ENCODE measurements at places on chromosomes 12 and 14.

DNA sequence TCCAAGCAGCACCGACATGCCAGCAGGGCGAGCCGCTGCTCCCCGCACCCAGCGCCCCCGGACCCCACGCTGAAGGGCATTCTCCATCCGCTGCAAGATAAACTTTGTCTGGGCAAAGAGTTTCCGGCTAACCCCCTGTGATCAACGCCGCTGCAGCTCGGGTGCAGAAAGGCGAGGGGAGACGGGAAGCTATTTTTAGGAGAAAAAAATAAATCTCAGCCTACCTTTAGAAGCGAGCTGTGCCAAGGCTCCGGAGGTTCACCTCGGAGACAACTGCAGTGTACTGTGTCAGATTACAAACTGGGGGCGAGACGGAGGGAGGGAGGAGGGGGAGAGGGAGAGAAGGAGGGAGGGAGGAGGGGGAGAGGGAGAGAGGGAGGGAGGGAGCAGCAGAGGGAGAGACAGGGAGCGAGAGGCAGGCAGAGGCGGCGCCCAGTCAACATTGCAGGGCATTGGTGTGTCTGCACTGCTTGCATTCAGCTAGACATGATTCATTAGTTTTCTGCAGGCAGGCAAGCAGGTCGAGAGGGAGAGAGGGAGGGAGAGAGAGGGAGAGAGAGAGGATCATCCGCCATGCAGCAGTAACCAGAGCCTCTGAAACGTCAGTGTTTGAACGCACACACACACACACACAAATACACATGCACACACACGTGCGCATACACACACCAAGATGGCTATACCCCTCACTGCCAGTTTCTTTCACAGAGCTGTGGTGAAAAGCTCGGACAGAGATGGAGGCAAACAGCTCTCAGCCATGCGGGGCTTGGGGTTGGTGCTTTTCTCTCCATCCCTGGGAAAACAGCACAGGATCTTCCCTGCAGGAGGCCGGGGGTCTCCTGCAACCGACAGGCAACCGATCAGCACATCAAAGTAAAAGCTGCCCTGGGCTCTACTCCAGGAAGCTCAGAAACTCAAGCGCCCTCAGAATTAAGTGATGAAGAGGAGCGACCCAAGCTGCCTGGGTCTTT is at the start of gene RIMBP2:
RIMBP2 (minus strand) TSS at position 302 of the 971 bp plus-strand sequence. CDS start 237,286 bp downstream, outside the sequence.
- no peak for DNase-seq

DNA sequence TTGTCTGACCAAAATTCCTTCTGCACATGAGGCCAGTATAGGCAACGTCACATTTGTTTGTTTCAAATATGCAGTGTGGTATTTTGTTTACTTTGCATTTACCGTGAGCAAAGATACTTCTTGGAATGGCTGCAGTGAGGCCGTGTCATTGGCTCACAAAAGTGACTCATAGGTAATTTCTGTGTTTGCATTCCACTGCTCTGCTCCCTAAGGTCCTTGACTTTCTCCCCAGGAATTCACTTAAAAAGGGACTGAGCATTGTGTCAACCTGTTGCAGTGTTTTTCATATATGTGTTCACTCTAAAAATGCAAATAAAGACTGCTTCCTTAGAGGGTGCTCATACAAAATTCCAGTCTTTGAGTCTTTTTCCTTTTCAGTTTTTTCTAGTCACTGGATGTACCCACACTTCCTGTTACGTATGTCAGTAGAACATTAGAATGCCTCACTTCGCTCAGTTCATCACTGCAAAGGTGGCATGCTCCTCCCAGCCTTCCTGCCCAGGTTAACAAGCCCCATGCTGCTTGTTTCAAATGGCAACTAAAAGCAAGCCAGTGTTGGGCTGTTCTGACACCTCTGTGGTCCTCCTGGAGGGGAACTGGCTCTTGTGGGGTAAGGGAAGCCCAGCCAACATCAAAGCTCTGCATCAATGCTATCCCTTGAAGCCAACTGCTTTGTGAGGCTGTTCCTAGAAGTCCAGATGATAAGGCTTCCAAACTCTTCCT is 9.1 kb downstream of the C12orf76 start:
- DNase-seq: peak; percentile 56

- DNase-seq: no peak
These were observed 124.5 kb downstream of the ESRRB start for GRCh38 chr14:76500480-76500879.

DNA sequence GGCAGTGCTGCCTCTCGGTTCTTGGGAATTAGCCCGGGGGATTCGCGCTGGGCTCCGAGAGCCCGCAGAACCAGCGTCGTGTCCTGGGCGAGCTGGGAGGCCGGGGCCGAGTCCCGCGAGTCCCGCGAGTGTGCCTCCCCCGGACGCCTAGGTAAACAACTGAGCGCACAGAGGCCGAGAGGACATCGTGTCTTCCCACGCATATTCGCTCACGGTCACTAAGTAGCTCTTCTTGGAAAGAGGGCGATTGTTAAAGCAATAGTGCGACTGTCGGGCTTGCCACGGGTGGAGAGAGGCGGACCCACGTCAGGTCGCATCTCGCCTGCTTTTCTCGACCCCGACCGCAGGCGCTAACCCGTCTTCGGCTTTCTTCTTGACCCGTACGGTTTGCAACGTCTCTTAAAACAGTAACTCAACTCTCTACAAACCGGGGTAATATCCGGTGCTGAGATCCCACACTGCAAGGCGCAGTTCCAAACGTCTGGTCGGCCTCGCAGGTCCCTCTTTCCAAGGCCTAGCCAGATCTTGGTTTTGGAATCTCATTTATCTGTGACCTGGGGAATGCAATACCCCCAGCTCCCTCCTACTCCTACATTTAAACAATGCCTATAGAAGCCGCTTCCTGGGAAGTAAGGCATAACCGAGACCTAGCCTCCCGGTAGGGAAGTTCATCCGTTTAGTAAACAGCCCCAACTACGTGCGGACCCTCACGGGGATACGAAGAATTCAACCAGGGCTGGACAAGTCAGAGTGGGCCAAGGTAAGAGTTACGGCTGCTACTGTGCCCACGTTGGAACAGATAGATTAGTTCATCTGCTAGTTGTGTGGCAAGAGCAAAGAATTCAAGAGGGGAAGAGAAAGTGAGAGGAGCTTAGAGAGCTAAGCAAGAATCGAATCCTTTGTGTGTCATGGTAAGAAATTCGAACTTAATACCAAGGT is 736 bp upstream of the PHLDA1 start:
- peak; percentile 55 for DNase-seq

DNA sequence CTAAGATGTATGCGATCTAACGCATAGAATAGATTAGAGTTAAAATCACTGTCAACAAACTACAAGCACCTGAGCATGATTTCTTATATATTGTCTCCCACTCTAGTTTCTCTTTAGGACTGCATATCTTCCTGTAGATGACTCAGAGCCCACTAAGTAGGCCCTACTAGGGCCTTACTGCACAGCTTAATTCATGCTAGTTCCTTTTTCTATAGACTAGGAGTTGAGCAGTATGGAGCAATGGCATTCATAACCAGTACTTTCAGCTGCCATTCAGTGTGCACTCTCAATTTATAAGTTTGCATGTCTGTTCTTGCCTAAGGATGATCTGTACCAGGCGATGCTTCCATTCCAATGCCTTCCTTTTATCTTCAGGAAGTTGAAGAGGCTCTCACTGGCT is 103.5 kb downstream of the METTL25 start:
- DNase-seq: no peak

- no peak for DNase-seq
These were observed 68.1 kb downstream of the TPH2 start for GRCh38 chr12:72006766-72007165.

DNA sequence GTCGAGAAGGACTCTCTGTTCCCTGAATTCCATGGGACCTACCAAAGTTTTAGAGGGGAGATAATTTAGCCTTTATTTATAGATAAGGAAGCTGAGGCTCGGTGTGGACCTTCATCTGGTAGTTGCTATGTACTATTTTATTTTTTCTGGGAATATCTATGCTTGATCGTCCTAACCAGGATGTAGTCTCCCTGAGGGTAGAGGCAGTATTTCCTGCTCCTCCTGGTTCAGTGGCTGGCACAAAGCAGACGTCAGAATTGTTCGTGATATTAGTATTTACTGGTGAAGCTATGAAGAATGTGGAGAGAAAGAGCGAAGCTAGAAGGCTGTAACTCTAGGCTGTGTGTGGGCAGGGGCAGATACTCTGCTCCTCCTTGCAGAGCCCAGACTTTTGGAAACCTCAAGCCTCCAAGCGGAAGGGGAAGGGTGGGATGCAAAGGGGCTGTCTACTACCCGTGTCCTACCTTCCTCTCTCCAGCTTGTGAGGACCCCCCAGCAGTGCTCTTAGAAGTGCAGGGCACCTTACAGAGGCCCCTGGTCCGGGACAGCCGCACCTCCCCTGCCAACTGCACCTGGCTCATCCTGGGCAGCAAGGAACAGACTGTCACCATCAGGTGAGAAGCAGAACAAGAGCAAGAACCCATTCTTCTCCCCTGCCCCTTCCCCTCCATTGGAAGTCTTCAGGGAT is 1.4 kb downstream of the LRP10 start:
- DNase-seq: no peak

DNA sequence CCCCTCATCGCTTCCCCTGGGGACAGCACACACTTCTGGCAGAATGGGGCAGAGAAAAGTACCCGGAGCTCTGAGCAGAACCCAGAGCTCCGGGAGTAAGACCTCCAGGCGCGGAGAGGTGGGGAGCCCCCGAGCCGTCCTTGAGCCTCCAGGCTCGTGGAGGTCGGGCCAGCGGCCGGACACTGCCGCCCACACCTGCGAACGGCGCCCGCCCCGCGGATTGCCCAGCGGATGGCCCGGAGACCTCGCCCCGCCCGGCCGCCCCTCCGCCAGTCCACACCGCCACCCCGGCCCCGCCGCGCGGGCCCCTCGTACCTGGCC is 344 bp downstream of the SPTLC2 start:
- DNase-seq: no peak

- DNase-seq: no peak
These were observed 7.5 kb upstream of the KLHL42 start for GRCh38 chr12:27772328-27773049.

DNA sequence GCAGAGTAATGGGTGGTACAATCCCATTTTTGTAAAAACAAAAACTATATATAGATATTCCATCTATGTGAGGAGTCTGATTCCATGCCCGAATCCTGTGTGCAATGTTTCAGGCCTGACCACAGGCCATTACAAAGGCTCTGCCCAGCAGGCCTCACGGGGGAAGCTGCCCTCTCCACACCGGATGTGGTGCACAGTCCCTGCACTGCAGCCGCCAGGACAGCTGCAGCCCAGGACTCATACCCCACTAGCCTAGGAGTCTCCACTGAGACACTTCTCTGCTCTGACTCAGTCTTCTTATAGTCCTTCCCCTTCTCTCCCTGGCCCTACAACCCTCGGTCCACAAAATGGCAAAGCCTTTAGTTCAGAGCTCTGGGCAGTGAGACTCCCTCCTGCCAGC is 190.4 kb downstream of the PPM1H start:
- no peak for DNase-seq

DNA sequence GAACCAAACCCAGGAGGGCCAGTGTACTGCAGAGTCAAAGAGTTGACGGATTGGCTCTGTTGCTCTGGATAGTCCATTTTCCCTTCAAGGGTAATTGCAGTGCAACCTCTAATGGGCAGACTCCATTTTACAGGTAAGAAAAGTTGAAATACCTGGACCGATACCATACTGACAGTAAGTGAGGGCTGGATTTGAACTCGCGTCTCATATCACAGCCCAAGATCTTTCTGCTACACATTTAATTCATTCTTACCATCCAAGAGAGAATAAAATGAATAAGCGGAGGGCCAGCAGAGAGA is 356 bp upstream of the ZC3H14 start:
- DNase-seq: no peak

- DNase-seq: peak; percentile 55
These were observed 3.0 kb downstream of the ETV6 start for GRCh38 chr12:11652351-11653040.

DNA sequence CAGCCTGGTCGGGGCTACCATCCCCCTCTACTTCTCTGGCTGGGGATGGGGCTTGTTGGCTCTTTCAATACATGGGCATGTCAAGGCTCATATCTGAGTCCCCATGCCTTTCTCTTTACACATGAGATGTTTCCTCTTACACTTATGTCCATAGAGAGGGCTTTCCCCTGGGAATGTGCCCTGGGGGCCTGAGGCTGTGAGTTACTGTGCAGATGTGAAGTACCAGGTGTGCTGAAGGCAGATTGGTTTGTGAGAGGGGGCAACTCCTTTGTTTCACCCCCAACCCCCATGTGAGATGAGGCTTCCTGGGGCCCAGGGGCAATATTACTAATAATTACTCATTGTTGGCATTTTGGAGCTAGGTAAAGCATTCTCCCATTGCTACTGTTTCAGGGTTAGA is 32.8 kb downstream of the NRXN3 start:
- no peak for DNase-seq

GRCh38 chr12:95601091-95601961 is 50.0 kb upstream of the USP44 start:
- no peak for DNase-seq

- no peak for DNase-seq
These were observed 2.2 kb upstream of the KRT3 start for GRCh38 chr12:52798003-52798670.

DNA sequence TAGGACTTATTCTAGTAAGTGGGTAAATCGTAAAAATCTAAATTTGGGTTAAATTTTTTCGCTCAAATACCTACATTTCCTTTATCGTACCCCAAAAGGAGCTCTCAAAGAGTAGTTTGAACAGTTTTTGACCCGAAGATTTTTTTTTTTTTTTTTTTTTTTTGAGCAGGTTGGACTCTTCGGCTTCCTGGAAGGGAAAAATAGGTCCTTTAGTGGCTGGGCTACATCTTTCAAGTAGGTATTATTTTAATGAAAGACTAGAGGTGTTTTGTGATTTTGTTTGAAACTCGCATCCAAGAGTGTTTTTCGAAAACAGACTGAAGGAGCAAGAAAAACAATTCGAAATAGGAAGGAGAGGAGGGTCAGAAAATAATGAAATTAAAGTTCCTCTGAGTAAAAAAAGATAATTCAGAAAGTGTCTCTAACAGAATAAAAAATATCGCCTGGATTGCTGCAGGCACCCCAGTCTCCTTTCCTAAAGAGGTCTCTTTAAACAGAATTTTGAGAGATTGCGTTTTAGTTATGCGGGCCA is 6.0 kb downstream of the CDKN1B start:
- no peak for DNase-seq

All from activated CD4-positive, alpha-beta T cell treated with anti-CD3 and anti-CD28 coated beads, Interleukin-2, Interleukin-6, amounts not matched to agents 100 ng/mL and 50 ng/mL, durations not matched to agents 16 hours and 8 hours (primary cell).